ENCODE measurements at places on chromosomes 2 and 18.
A peak's percentile ranks its signal among the peaks of the same experiment; 100 is the strongest.

- DNase-seq, result no peak
These were observed 163.2 kb downstream of the INSIG2 start for GRCh38 chr2:118251427-118251826.

GRCh38 chr2:230779126-230779525 lies 66.5 kb downstream of the CAB39 start:
- peak; percentile 48 for DNase-seq

- no peak for DNase-seq
These were observed 506.6 kb downstream of the PLCL1 start for GRCh38 chr2:198311020-198311419.

- no peak for DNase-seq
These were observed 44.6 kb upstream of the THOC1 start for GRCh38 chr18:312415-312814.

GRCh38 chr2:196335221-196335634 lies 163.8 kb upstream of the STK17B start:
- no peak for DNase-seq

DNA sequence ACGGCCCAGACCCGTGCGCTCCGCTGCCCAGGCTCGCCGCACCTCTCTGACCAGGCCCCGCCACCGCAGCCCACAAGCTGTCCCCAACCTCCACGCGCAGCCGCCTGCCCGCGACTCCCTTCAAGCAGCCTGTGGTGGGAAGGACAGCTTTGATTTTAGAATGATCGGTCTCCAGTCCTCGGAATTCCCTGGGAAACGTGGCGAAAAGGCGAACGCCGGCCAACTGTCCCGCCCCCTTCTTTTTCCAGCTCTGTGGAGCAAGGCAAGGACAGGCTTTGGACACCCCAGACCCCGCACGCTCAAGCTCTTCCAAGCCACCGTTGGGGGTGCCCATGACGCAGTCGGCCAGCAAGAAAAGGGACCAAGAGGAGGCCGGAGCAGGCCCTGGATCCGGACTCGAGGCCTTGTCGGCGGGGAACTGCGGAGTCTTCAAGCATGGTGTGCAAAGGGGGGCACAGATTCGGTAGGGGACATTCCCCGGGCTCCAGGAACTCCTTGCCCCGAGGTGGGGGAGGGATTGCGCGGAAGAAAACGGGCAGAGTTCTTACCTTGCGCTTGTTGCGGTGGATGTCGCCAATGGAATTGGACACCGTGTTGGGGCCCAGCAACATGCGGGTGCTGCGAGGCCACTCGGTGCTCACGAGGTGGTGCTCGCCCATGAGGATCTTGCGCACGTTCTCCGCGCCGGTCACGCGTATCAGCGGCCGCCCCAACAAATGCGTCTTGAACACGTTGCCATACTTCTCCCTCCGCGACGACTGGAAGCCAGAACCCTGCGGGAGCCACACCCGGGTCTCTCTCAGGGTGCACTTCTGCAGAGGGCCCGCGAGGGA lies 4.0 kb downstream of the CYP26B1 start:
- no peak for DNase-seq

DNA sequence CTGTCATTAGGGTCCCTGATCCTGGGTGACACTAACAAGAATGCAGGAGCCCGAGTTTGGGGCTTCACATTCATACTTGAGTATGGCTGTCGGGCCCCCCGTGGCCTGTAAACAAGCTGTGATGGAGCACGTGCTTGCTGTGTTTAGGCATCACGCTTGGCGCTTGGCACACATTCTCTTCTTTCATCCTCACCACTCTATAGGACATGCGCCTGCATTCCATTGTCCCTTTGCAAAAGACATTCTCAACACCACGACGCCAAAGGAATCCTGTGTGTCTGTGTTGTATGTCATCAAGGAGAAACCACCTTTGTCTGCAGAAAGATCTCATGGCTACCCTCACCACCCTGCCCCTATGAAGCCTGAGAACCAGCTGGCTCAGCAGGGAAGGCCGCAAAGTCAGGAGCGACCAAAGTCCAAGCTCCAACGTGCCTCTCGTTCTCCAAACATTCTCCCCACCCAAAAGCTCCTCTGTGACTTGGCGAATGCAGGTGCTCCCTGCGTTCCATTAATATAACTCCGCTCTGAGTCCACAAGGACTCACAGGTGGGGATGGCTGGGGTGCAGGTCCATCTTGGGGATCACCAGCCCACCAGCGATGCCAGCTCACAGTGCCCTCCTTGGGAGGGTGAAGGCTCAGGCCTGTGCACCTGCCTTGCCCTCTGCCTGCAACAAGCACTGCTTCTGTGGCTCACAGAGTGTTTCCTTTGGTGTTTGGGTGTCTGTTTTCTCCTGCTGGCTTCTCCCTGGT lies 6.2 kb upstream of the PER2 start:
- DNase-seq, result no peak

GRCh38 chr2:959457-959856 lies 8.8 kb downstream of the SNTG2 start:
- no peak for DNase-seq

GRCh38 chr2:7089284-7089683 lies 172.1 kb downstream of the RNF144A start:
- DNase-seq, result no peak

GRCh38 chr18:13313006-13313686 lies 94.6 kb downstream of the LDLRAD4 start:
- peak; percentile 43 for DNase-seq

DNA sequence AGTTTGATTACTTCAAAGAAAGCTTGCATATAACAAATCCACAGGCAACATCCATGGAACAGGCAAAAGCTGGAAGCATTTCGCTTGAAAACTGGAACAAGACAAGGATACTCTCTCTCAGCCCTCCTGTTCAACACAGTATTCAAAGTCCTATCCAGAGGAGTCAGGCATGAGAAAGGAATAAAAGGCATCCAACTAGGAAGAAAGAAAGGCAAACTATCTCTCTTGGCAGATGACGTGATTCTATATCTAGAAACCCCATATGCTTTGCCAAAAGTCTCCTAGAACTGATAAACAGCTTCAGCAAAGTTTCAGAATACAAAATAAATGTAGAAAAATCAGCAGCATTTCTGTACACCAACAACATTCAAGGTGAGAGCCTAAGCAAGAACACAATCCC lies 34.1 kb upstream of the MC4R start:
- DNase-seq, result no peak

- DNase-seq, result no peak
These were observed 11.8 kb downstream of the PLEKHM3 start for GRCh38 chr2:208013285-208014178.

DNA sequence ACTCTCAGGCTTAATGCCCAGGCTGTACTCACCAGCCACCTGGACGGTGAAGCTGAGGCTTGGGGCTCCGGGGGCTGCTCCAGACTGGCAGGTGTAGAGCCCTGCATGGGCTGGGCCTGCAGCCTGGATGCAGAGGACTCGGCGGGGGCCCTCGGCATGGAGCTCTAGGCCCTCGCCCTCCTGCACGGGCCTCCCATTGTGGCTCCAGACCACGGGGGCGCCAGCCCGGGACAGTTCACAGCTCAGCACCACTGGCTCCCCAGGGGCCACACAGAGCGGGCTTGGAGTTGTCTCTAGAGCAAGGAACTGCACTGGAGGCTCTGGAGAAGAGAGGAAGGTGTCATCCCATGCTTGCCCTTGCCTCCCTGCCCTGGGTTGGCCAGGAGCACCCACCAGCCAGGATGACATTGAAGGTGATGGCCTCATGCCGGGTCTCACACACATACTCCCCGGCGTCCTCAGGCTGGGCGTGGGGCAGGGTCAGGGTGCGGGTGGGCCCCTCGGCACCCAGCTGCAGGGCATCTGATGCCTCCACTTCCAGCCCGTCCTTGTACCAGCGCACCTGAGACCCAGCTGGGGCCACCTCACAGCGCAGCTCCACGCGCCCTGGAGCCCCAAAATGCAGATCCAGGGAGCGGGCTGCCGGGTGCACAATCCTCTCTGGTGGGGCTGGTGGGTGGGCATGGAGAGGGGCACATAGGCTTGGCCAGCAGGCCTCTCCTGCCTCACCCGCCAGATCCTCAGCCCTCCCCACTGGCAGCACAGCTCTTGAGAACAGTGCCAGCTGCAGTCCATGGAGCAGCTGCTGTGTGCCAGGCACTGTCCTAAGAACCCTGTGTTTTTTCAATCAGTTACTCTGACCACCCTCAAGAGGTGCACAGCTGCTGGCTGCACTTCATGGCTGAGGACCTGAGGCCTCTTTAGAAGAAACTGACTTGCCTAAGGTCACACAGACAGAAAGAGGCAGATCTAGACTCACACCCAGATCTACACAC lies 13.3 kb downstream of the OBSL1 start:
- no peak for DNase-seq

GRCh38 chr18:59873641-59874040 lies 26.2 kb upstream of the PMAIP1 start:
- DNase-seq, result no peak

DNA sequence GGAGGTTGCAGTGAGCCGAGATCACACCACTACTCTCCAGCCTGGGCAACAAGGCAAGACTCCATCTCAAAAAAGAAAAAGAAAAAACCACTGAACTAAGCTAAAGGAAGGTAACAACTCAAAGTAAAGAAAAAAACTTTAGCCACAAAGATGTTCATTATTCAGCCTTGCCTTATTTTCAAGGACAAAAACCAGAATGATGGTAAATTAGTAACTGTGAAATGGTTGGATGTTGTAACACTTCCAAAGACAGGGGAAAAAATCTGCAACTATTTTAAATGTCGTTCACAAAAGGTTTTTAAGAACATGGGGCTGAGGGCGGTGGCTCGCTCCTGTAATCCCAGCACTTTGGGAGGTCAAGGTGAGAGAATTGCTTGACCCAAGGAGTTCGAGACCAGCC lies 10.1 kb downstream of the ADAM17 start:
- no peak for DNase-seq

DNA sequence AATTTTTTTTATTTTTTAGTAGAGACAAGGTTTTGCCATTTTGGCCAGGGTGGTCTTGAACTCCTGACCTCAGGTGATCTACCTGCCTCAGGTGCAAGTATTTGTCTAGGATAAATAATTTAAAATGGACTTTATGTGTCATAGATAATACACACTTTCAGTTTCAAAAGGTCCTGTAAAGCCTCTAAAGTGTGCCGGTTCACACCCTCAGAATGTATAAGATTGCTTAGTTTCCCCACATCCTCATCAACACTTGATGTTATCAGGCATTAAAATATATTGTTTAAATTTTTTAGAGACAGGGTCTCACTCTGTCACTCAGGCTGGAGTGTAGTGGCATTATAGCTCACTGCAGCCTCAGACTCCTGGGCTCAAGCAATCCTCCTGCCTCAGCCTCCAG lies 170.5 kb downstream of the ANKRD44 start:
- DNase-seq, result no peak

DNA sequence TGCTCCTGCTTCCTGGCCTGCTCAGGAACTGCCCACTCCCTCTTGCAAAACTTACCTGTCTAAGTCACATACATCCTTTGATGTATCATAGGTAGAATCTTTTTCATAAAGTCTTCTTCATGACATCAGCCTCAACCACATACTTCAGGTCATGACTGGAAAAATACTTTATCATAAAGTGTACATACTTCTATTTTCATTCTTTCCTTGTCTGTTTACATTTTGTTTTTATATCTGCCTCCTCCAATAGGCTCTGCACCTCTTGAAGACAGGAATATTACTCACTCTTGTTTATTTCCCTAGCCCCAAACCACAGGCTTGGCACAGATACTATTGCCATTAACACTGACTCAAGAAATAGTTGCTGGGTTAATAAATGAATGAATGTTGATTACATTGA lies 43.6 kb upstream of the ZNF804A start:
- DNase-seq, result no peak

GRCh38 chr2:27461118-27461517 lies 18.9 kb downstream of the KRTCAP3 start:
- DNase-seq, result no peak

GRCh38 chr18:11976315-11977152 lies 4.8 kb upstream of the IMPA2 start:
- DNase-seq, result no peak

- DNase-seq, result no peak
These were observed 17.5 kb downstream of the TRAPPC12 start for GRCh38 chr2:3396920-3397559.

GRCh38 chr2:144466637-144467036 lies 53.3 kb downstream of the ZEB2 start:
- DNase-seq, result no peak

DNA sequence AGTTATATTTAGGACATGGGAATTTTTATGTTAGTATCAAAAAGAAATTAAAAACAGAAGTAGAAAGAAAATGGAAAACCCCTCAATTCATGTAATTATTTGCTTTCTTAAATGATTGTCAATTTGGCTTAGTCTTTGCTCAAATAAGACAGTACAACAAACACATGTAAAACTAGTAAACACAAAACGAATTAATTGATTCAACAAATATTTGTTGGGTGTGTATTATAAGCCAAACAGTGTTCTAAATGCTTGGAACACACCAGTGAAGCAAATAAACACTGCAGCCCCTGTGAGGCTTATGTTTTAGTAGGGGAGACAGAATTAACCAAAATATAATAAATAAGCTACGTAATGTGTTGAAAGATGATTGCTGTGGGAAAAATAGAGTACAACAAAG lies 234.5 kb upstream of the STON1 start:
- no peak for DNase-seq

- DNase-seq, result no peak
These were observed 5.1 kb upstream of the COLEC12 start for GRCh38 chr18:505483-506122.

- DNase-seq, result no peak
These were observed 40.9 kb downstream of the SP3 start for GRCh38 chr2:173924285-173924684.

DNA sequence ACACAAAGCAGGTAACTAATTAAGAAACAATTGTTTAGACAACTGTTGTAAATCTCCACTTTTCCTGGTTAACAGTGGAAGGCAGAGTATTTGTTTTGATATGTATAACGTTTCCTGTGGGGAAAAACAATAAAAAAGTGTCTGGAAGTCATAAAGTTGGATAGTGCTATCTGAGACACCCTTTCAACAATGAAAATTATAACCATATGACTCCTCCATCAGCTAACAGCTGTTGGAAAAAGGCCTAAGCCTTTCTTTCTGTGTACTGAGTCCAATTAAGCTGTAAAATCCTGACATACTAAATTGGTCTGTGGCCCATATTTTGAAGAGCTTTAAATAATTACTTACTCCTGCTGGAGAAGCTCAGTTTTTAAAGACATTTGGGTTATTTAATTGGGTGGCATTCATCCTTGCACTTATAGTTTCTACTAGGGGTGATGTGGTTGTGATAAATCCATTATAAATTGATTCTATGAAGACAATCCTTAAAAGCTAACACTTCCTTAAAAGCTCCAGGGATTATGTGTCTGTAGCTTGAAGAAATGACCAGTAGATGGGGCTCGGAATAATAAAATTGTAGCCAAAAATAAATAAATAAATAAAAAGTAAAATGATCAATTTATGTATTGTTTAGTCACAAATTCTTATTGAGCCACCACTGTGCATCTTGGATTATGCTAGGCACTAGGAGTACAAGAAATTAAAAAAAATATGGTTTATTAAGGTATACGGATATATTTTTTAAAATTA lies 698.1 kb upstream of the NXPH2 start:
- no peak for DNase-seq

GRCh38 chr2:28394331-28394877 lies 1.7 kb downstream of the FOSL2 start:
- peak; percentile 39 for DNase-seq

DNA sequence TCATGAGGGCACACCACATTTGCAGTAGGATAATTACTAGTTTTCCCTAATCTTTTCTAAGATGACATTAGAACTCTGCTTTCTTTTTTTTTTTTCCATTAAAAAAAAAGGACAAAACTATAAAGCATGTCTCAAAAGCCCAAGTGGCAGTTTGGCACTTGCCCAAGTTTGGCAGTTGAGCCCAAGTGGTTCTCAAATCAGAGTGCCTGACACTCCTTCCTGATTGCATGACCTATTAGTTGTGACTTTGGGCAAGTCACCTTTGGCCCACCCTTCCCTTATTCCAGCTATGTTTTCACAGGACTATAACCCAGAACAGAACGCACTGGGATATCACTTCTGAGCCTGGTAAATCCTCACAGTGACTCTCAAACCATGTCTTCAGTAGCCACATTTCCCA lies 273.0 kb downstream of the CCDC85A start:
- no peak for DNase-seq
